ENCODE measurements at places on chromosomes 13 and 19. TPM values are rescaled to one million over a fixed set of nuclear protein-coding genes. Genes with fewer than 3 reads are reported as not detected.

Gene IRGC
- not detected for total RNA-seq

Gene LDLR
- total RNA-seq: 174 TPM

Gene ANGPTL4
- total RNA-seq: 3.0 TPM

Gene VSTM2B
- total RNA-seq: not detected

Gene RCBTB2
- 8.4 TPM for total RNA-seq

Gene PPM1N
- total RNA-seq: 7.5 TPM

Gene TGFBR3L
- 1.7 TPM for total RNA-seq

Gene ZSWIM9
- total RNA-seq: 2.5 TPM

Gene POSTN
- 221 TPM for total RNA-seq

Gene ZNF66
- total RNA-seq: 2.1 TPM

Gene PDX1
- total RNA-seq: not detected

Gene NDUFA13
- total RNA-seq: 561 TPM

Gene FUT3
- not detected for total RNA-seq

Gene FFAR3
- not detected for total RNA-seq

Gene CDADC1
- total RNA-seq: 3.1 TPM

Gene CASP14
- not detected for total RNA-seq

Gene SERPINE3
- not detected for total RNA-seq

Gene TMEM255B
- 0.63 TPM for total RNA-seq

Gene PRR22
- 0.09 TPM for total RNA-seq

All from bronchial smooth muscle cell (primary cell).